ENCODE measurements at places on chromosomes 4 and X. TPM values are rescaled to one million over a fixed set of nuclear protein-coding genes. Genes with fewer than 3 reads are reported as not detected.

KLHL5 gene
- 23.6 TPM for total RNA-seq

GLRB gene
- 0.54 TPM for total RNA-seq

S100P gene
- total RNA-seq = not detected

AFM gene
- total RNA-seq = not detected

- DNase-seq = no peak
These were observed 72.1 kb downstream of the PARM1 start for GRCh38 chr4:75004755-75005668.

- no peak for DNase-seq
These were observed 14.8 kb downstream of the PDK3 start for GRCh38 chrX:24479924-24480323.

- no peak for DNase-seq
These were observed 25.6 kb upstream of the DAPP1 start for GRCh38 chr4:99790796-99791617.

DNA sequence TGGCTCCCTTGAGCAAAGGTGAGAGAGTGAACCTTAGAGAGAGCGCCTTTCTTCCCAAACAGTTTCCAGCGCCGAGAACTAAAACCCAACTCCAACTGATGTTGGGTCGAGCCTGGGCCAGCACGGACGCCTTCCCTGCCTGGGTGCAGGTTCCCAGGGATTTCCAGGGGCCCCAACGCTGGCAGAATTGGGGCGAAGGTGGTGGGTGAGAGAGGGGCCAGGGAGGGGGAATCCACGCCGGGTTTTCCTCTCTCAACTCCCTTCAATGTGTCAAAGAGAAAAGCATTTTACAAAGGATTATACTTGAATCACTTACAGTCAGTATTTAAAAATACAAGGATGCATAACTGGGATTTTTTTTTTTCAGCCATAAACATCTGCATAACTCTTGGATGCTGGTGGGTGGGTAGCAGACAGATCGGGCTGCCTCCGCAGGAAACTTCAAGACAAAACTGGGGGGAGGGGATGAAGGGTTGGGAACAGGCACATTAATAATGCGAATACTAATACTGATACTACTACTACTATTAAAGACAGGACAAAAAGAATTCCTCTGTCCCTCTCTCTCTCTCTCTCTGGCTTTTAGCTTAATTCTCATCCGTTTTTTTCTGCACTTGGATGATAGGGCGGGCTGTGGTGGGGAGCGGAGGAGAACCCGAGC, 1.3 kb upstream of the ARX start:
- no peak for DNase-seq

DNA sequence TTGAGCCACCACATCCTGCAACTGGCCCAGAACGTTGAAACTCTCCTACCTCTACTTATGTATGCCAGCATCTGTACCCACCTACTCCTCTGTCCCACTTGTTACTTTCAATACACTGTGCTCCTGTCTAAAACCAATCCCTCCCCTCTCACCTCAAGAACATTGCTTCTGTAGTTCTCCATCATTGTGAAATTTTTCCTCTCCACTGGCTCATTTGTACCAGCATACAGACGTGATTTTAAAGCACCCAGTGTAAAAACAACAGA, 25.5 kb upstream of the USO1 start:
- no peak for DNase-seq

- no peak for DNase-seq
These were observed 226.7 kb upstream of the CENPE start for GRCh38 chr4:103424853-103425252.

DNA sequence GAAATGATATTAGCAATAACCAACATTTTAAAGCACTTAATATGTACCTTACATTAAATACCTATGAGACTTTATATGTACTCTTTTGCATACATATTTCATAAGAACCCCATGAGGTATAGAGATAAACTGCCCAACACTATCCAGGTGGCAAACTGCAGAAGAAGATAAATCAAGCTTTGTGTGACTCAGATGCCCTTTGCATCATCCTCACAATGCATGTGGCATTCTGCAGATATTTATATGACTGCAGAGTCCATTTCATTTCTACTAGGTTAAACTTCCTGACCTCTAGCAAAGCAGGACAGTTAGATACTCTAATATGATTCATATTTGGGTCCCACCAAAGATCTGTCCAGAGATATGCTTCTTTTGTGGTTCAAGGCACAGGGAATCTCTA, 85.6 kb upstream of the RASGEF1B start:
- no peak for DNase-seq

GRCh38 chrX:71105628-71106027, 912 bp downstream of the CXorf65 start:
- DNase-seq = no peak

DNA sequence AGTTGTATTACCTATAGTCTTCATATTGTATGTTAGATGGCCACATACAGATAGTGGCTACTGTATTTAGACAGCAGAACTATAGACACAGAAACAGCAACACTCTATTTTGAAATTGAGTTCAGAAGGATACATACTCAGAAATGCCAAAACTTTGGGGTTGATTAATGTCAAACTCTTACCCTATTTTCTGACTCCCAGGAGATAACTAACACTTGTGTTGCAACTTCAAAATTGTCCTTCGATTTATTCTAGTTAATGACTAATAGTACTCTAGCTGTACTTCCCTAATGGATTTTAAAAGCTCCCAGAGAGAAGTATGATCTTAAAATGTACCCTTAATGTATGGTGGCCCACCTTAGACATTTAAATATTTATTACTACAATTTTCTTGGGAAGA, 229.9 kb upstream of the UGT8 start:
- DNase-seq = no peak

GRCh38 chrX:140163371-140164159, 198.2 kb upstream of the CXorf66 start:
- DNase-seq = no peak

- DNase-seq = no peak
These were observed 274.3 kb upstream of the HS3ST1 start for GRCh38 chr4:11702886-11703557.

DNA sequence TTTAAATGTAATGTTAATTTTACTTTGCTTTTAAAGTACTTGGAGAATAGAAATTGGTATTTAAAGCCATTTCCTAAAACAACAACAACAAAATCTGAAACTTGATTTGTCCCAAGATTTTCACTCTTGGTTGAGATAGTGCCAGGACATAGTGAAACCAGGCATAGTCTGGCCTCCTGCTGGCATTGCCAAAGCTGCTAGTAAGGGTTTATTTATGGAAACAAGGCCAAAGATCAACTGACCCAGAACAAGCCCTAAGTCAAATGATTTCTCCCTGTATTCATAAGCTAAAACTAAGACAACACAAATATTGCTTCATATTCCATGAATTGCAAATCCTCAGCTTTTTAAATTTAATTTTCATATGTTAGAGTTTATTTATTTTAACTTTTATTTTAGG, 227.5 kb upstream of the FGF13 start:
- DNase-seq = no peak
